ENCODE measurements at places on chromosomes 2 and 18.
A peak's percentile ranks its signal among the peaks of the same experiment; 100 is the strongest.

GRCh38 chr2:100199421-100199820, 57.0 kb upstream of the AFF3 start:
- no peak for DNase-seq

- no peak for DNase-seq
Observed at GRCh38 chr2:223519471-223519870, 82.7 kb downstream of the SCG2 start.

DNA sequence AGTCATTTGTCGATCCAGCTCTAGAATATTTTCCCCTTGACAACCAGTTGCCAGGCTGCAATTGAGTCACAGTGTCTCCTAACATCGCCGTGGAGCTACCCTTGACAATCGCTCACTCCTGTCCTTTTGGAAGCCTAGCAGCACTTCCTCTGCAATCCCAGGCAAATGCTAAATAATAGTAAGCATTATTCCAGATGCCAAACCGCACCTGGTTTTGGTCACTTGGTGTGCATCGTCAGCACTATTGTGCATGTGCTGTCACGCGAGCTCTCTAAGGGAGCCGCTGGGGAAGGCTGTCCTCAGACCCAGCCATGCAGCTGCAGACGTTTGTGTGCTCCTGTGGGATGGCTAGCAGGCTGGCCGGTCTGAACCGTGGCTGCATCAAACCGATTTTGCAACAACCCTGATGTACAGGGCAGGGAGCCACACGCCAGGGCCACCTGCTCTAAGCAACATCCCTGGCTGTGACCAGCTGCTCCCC, 549.5 kb upstream of the ID2 start:
- no peak for DNase-seq

- DNase-seq: no peak
Observed at GRCh38 chr2:59874971-59875755, 678.3 kb downstream of the BCL11A start.

DNA sequence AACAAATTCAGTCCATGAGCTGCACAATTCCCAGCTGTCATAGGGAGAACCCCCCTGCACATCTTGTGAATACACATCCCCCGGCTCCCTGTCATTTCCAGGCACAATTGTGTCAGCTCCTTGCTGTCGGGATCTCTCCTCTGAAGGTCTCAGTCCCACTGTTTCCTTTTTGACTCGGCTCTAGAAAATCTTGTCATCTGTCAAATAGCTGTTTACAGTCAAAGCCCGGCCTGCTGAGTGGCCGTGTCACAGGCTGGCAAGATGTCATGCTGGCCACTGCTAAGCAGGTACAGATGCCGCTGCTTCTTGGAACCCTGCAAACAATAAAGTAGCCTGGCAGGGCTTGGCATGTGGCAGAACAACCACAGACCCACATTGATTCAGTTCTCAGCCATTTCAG, 61.7 kb downstream of the LYPD1 start:
- no peak for DNase-seq

DNA sequence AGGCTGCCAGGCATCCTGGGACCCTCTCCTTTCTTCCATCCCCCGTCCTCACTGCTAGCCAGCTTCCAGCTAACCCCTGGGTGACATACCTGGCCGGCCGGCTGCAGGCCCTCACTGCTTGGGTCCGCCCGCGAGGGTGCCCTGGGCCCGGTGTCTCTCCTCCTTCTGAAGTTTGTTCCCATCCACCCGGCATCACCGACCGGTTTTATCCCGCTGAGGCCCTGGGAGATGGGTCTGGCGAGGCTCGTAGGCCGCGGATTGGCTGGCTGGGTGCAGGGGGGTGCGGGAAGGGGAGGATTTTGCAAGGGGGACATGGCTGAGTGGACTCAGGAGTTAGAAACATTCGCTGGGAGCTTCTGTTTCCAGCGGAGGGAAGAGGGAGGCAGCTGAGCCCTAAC, at the start of gene PAX8:
Gene PAX8, minus strand, starts transcription at position 180 of the 398 bp plus-strand sequence. CDS start 527 bp downstream, outside the sequence.
- DNase-seq: no peak

GRCh38 chr2:15691586-15692310, 100.1 kb downstream of the DDX1 start:
- no peak for DNase-seq

- no peak for DNase-seq
Observed at GRCh38 chr2:48525269-48525943, 4.5 kb upstream of the STON1 start.

- no peak for DNase-seq
Observed at GRCh38 chr2:62284980-62285379, 89.1 kb downstream of the B3GNT2 start.

DNA sequence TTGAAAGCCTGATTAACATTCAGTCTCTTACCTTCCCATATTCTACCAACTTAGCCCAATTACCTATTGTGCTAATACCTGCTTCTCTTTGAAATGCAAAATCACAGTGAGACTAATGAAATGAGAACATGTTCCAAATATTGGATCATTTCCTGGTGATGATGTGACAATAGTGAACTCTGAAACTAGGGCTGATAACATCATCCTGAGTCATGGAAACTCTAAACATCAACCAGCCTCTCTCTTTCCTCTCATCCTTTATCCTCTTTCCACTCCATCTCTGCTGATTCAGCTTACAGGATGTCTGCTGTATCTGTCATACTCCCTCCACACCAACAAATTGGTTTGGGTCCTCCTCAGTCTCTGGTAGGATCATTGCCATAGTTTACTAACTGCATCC, 98.8 kb upstream of the NCKAP5 start:
- DNase-seq: no peak

- DNase-seq: no peak
Observed at GRCh38 chr2:10059016-10059351, 15.6 kb downstream of the KLF11 start.

GRCh38 chr2:224284134-224284946, 117.6 kb downstream of the FAM124B start:
- peak; percentile 44 for DNase-seq

- DNase-seq: no peak
Observed at GRCh38 chr2:37767046-37767445, 95.6 kb upstream of the CDC42EP3 start.

DNA sequence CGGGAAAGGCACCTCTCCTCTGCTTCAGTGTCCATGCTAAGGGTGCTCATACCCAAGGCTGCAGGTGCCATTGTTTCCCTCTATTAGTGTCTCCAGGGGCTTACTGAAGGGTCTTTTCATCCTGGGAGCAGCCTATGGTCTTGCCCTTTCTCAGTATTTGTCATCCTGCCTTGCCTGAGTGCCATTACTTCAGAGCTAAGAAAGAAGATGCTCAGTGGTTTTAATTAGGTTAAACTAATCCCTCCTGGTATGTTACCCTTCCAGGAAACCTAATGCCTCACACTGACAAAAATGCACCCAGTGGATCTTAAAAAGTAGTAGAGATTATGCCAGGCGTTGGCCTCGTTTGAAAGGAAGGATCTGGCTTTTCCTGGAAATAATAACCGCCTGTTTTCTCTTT, 151.4 kb downstream of the LRRTM1 start:
- DNase-seq: no peak

GRCh38 chr18:9521770-9522169, 46.5 kb downstream of the RALBP1 start:
- no peak for DNase-seq

- no peak for DNase-seq
Observed at GRCh38 chr2:168939918-168940317, 38.8 kb downstream of the G6PC2 start.

GRCh38 chr2:181628590-181629585, 28.0 kb downstream of the CERKL start:
- no peak for DNase-seq

GRCh38 chr2:14631406-14632040, 994 bp upstream of the LRATD1 start:
- DNase-seq: no peak

DNA sequence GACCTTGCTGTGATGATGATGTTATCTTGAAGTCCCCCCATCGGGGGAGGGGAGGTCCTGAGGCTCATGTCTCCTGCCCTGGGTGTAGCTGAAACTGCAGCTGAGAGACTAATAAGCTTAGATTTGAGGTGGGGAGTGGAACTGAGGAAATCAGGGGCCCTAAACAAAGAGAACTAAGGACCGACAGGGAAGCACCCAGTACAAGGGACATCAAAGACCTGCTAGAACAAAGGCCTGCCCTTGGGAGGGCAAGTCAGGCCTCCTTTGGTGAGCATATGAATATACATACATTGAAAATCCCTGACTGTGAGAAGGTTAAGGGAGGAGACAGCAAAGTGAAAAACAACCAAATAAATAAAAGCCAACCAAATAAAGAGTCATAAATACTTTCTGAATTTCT, 1132.5 kb upstream of the CELF4 start:
- DNase-seq: no peak

GRCh38 chr2:72920318-72921087, 3.2 kb downstream of the EMX1 start:
- DNase-seq: no peak

DNA sequence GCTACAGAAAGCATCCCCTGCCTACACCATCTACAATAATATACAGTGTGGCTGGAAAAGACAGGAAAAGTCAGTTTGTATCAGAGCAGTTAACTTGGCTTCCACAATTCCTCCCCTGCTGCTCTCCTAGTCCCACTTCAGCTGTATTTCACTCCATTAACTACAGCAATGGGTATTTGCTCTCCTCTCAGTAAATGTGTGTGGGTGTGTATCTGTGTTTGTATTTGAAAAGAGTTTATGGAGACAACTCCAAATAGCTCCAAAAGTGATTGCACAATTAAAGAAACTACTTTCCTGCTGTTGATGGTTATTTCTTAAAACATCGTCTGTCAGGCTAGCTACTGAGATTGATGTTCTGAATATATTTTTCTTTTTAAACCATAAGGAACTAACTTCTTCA, 333.7 kb upstream of the FIGN start:
- no peak for DNase-seq

All from CD4-positive, alpha-beta T cell treated with Interleukin-4 for 4 hours (primary cell).